ENCODE measurements at places on chromosomes 2 and 18. TPM values are rescaled to one million over a fixed set of nuclear protein-coding genes. Genes with fewer than 3 reads are reported as not detected.

TDRD15 gene
- total RNA-seq, result not detected

ALPI gene
- total RNA-seq, result not detected

HOXD13 gene
- 0.06 TPM for total RNA-seq

TRABD2A gene
- 11.8 TPM for total RNA-seq

OSBPL6 gene
- 0.03 TPM for total RNA-seq

REG3A gene
- not detected for total RNA-seq

DLX2 gene
- not detected for total RNA-seq

SERPINB10 gene
- 1.7 TPM for total RNA-seq

TMEM237 gene
- total RNA-seq, result 62.0 TPM

OSR1 gene
- total RNA-seq, result 1.9 TPM

TMEM182 gene
- 3.7 TPM for total RNA-seq

- DNase-seq, result peak; percentile 42
- no peak overlapping the region for H3K27ac ChIP-seq
- no peak overlapping the region for H3K4me3 ChIP-seq
- no peaks in the 10 kb centered on the region for H3K4me1 ChIP-seq
- H3K27me3 ChIP-seq, result no peaks in the 10 kb centered on the region
- peaks cover 42% of the 10 kb centered on the region for H3K36me3 ChIP-seq
These were observed 16.6 kb downstream of the NIF3L1 start for GRCh38 chr2:200905618-200906296.

DNA sequence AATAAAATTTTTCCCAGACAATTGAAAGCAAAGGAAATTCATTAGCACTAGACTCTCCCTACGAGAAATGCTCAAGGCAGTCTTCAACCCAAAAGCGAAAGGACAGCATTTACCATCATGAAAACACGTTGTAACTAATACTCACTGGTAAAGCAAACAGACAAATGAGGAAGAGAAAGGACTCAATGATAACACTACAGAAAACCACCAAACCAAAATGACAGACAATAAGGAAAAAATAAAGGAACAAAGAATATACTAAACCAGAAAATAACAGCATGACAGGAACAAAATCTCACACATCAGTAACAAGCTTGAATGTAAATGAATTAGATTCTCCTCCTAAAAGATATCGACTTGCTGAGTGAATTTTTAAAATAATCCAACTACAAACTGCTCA lies 190.7 kb downstream of the NOL4 start:
- H3K4me1 ChIP-seq, result no peaks in the 10 kb centered on the region
- no peak overlapping the region for H3K27ac ChIP-seq
- no peak overlapping the region for H3K4me3 ChIP-seq
- no peak for DNase-seq
- H3K27me3 ChIP-seq, result no peaks in the 10 kb centered on the region

DNA sequence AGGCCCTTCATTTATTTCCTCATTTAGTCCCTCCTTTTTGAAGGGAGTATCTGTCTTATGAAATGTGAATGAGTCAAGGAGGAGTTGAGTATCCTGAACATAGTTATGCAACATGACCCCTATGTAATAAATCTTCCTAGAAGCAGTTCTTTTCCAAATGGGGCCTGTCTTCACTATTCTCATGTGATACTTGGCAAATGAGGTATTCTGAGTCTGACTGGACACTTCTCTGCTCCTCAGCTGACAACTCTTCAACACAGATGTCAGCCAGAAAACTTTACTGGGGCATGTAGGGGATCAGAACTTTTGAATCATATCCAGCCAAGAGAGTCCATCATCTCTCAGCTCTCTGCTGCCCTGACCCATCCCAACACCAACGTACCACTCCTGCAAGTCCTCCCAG lies 291.6 kb downstream of the ZNF385B start:
- no peaks in the 10 kb centered on the region for H3K4me1 ChIP-seq
- no peaks in the 10 kb centered on the region for H3K27me3 ChIP-seq
- no peaks in the 10 kb centered on the region for H3K36me3 ChIP-seq
- no peak overlapping the region for H3K4me3 ChIP-seq
- DNase-seq, result no peak
- H3K27ac ChIP-seq, result no peak overlapping the region

GRCh38 chr2:105261061-105261460 lies 19.5 kb downstream of the GPR45 start:
- DNase-seq, result peak; percentile 94
- H3K4me3 ChIP-seq, result no peak overlapping the region
- H3K27me3 ChIP-seq, result no peaks in the 10 kb centered on the region
- peak overlapping the region; percentile 97 for H3K27ac ChIP-seq

GRCh38 chr2:219707496-219708285 lies 80.3 kb downstream of the SLC4A3 start:
- no peaks in the 10 kb centered on the region for H3K4me1 ChIP-seq
- H3K27me3 ChIP-seq, result no peaks in the 10 kb centered on the region
- no peaks in the 10 kb centered on the region for H3K36me3 ChIP-seq
- H3K4me3 ChIP-seq, result no peak overlapping the region
- DNase-seq, result no peak

DNA sequence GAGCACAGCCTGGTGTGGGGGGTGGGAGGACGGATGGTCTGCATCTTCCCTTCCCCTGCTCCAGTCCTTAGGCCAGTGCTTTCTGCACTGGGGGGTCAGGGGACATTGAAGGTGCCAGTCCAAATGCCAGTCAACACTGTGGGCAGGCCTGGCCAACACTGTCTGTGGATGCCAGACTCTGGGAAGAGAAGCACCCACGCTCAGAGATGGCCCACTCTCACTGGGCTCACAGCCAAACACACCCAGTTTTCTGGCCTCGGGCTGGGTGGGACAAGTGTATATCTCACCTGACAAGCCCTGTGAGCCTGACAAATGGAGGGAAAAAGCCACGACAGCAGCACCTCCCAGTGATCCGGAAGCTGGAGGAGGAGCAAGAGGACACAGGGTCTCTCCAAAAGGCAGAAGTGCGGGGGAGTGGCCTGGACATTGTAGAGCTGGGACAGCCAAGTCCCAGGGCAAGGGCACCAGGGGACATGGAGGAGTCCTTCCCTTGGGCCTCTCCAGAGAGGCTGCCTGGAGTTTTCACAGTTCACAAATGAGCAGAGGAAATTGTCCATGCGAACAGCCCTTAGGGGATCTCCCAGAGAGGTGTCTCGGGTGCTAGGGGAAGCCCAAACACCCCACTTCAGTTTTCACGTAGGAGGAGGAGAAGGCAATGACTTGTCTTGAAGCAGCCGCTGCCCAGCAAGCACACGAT lies 79.3 kb downstream of the SDC1 start:
- no peak overlapping the region for H3K27ac ChIP-seq

DNA sequence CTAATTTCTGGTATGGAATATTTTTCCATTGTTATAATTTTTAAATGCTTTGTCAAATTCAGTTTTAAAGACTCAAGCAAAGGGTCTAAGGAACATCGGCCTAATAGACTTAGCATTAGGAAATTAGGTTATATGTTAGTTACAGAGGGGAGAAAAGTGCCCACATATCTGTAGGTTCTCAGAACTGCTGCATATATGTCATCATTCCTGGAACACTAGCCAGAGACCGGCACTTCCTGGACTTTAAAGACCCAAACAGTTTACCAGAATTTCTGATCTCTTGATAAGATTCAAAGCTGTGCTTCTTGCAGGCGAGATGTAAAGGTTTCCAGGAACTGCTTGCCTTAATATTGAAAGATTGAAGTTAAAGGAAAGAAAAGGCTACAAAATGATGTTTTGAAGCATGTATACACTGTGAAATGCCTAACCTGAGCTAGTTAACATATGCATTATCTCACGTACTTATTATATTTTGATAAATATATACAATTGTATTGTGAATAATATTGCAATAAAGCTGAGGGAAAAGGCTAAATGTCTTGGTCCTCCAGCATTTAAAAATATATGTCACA lies 993.6 kb downstream of the LRP1B start:
- H3K27me3 ChIP-seq, result no peaks in the 10 kb centered on the region
- H3K4me1 ChIP-seq, result no peaks in the 10 kb centered on the region
- no peak overlapping the region for H3K27ac ChIP-seq
- no peak overlapping the region for H3K4me3 ChIP-seq
- no peaks in the 10 kb centered on the region for H3K36me3 ChIP-seq

GRCh38 chr18:2547477-2548087 lies 23.7 kb downstream of the METTL4 start:
- peaks cover 3% of the 10 kb centered on the region for H3K36me3 ChIP-seq
- H3K4me1 ChIP-seq, result no peaks in the 10 kb centered on the region
- H3K27ac ChIP-seq, result no peak overlapping the region
- H3K4me3 ChIP-seq, result no peak overlapping the region
- no peak for DNase-seq
- H3K27me3 ChIP-seq, result no peaks in the 10 kb centered on the region

DNA sequence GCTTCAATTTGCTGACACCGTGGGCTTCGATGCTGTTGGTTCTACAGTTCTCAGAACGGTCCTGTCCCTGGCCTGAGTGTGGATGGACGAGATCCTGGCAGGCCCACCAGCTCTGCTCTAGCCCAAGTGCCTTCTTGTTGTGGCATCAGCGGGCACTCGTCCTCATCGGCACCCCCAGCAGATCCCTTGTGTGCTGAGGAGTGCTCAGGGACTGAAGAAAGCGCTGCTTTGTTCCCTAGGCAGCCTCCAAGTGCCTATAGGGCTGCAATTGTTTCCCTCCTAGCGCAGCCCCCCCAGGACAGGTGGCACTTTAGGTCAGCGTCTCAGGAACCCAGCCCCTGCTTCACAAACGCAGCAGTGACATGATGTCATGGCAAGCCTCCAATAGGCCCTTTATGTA lies 217.7 kb downstream of the AGAP1 start:
- peaks cover 31% of the 10 kb centered on the region for H3K36me3 ChIP-seq
- H3K4me3 ChIP-seq, result no peak overlapping the region
- H3K4me1 ChIP-seq, result peaks cover 30% of the 10 kb centered on the region
- no peak overlapping the region for H3K27ac ChIP-seq

GRCh38 chr18:32661486-32662299 lies 111.1 kb downstream of the KLHL14 start:
- H3K27ac ChIP-seq, result no peak overlapping the region
- H3K36me3 ChIP-seq, result no peaks in the 10 kb centered on the region
- DNase-seq, result no peak
- no peaks in the 10 kb centered on the region for H3K4me1 ChIP-seq
- H3K4me3 ChIP-seq, result no peak overlapping the region

DNA sequence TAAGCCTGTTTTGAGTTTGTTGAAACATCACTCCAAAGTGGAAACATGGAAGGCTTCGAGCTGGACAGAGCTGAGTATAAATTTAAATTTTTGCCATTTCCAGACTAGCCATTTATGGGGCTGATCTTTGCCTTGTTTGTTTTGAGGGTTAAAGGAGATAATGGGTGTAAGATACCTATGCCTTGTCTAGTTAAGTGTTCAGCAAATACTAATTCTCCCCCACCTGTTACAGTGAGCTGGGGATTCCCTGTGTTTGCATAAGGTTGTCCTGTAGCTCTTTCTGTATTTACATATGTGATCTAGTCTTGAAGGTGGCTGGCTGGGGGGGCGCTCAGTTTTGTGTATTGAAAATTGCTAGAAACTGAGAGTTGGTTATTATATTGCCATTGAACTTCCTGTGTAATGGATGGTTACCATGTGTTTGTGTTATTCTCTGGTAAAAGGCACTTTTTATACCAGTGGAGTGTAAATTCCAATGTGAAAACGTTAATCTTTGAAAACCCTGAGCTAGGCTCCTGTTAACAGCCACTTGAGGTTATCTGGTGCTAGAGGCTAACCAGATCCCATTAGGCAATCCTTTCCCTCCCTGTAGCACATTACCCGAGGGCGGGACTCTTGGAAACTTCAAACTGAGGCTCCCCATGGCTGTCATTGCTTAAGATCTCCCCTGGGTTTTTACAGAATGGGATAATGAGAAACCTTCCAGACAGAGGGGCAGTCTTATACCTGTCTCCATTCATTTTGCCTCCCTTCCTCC lies 26.7 kb downstream of the TANC1 start:
- no peak overlapping the region for H3K4me3 ChIP-seq
- peaks cover 25% of the 10 kb centered on the region for H3K4me1 ChIP-seq
- no peak for DNase-seq
- no peaks in the 10 kb centered on the region for H3K36me3 ChIP-seq

GRCh38 chr2:71713581-71714580 lies 260.5 kb downstream of the DYSF start:
- H3K4me3 ChIP-seq, result no peak overlapping the region
- no peaks in the 10 kb centered on the region for H3K27me3 ChIP-seq
- no peaks in the 10 kb centered on the region for H3K36me3 ChIP-seq
- no peak for DNase-seq
- peaks cover 70% of the 10 kb centered on the region for H3K4me1 ChIP-seq

- DNase-seq, result no peak
- peaks cover 68% of the 10 kb centered on the region for H3K36me3 ChIP-seq
- H3K27ac ChIP-seq, result no peak overlapping the region
- H3K27me3 ChIP-seq, result no peaks in the 10 kb centered on the region
- H3K4me1 ChIP-seq, result peaks cover 19% of the 10 kb centered on the region
These were observed 134.1 kb upstream of the EPAS1 start for GRCh38 chr2:46163098-46163430.

DNA sequence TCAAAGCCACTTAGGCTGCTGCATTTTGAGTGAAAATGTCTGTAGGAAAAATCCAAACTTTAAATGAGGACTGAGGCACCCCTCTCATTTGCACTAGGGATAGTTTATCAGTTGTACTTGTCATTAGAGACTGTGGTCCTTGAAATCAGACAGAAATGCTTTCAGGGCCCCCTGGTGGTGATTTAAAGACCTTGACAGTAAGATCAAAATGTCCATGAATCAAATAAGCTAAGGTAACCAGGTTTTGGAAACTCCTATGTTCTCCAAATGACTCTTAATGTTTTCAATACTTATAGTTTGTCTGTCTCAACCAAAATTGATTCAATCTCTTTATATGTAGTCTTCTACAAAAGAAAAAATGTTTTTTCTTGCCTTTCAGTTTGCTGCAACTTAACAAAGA lies 28.8 kb upstream of the DDX18 start:
- H3K4me3 ChIP-seq, result no peak overlapping the region
- no peaks in the 10 kb centered on the region for H3K4me1 ChIP-seq

DNA sequence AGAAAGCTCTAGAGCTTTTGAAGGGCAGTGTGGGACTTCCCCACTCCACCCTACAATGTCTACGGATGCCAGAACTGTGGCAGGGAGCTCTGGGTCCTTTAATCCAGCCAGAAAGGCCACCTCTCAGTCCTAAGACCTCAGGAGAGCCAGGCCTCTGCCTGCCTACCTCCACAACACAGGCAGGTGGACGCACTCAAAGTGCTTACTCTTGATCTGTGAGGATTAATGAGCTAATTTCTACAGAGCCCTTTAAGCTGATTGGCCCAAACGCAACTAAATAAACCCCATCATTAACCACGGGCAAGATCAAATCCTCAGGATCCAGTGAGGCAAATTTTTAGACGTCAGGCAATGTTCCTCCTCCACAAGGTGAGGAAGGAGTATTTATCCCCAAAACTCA lies 8.1 kb downstream of the STK39 start:
- no peak overlapping the region for H3K27ac ChIP-seq
- H3K4me1 ChIP-seq, result peaks cover 41% of the 10 kb centered on the region
- H3K4me3 ChIP-seq, result no peak overlapping the region

Measured in SJSA1 (cell line).